ENCODE measurements at places on chromosomes 13 and 19.

GRCh38 chr13:51772781-51773180 is 31.2 kb downstream of the DHRS12 start:
- H3K4me1 ChIP-seq: peaks cover 18% of the 10 kb centered on the region
- H3K27ac ChIP-seq: no peak overlapping the region
- no peak overlapping the region for H3K4me3 ChIP-seq
- H3K36me3 ChIP-seq: peaks cover 4% of the 10 kb centered on the region
- DNase-seq: no peak
- H3K27me3 ChIP-seq: no peaks in the 10 kb centered on the region

DNA sequence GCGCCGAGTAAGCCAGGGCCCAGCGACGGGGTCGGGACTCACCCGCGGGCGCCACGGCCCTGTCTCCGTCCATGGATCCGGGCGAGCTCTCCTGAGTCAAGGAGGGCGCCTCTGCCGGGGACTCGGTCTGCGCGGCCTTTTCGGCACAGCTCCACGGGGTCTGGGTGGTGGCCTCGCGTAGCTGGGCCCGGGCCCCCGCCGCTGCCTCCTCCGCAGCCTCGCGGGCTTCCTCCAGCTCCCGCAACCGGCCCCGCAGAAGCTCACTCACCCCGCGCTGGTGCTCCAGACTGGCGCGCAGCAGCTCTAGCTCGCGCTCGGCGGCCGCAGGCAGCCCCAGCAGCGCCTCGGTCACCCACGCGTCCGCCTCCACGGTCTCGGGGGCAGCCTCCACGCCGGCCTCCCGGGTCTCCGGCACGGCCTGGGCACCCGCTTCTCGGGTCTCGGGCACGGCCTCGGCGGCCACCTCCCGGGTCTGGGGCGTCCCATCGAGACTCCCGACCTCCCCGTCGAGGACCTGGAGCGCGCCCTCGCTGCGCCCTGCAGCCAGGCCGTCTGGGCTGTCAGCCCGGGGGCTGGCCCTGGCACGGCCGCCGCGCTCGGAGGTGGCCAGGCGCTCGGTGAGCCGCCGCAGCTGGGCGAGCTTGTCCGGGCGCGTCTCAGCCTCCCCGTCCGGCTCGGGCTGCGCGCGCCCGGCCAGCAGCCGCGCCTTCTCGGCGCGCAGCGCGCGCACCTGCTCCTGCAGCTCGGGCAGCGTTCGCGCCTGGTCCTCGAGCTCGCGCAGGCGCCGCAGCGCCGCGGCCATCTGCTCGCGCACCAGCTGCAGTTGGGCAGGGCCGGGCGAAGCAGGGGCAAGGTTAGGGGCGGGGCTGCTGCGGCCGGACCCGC is 8.4 kb downstream of the KANK3 start:
- H3K4me1 ChIP-seq: peaks cover 26% of the 10 kb centered on the region
- H3K27me3 ChIP-seq: peaks cover 38% of the 10 kb centered on the region
- peak overlapping the region; percentile 33 for H3K4me3 ChIP-seq
- DNase-seq: no peak
- no peak overlapping the region for H3K27ac ChIP-seq

DNA sequence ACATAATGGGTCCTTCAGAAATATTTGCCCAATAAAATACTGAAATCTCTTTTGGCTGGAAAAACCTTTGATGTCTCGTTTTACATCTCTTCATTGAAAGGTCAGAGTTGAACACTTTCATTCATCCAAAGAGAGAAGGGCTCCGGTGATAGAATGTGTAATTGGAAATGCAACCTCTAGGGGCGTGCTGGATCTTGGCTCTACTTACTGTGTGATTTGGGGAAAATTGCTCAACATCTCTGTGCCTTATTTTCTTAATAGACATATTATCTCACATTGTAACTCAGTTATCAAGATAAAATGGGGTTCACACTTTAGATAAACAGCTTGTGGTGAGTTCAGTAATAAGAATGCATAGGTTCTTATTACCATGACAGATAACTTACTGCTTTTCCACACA is 1444.1 kb downstream of the SLITRK5 start:
- H3K27ac ChIP-seq: no peak overlapping the region
- H3K27me3 ChIP-seq: no peaks in the 10 kb centered on the region
- no peaks in the 10 kb centered on the region for H3K4me1 ChIP-seq
- DNase-seq: no peak

GRCh38 chr13:103229674-103230073 is 163.5 kb upstream of the SLC10A2 start:
- no peak overlapping the region for H3K27ac ChIP-seq
- no peak overlapping the region for H3K4me3 ChIP-seq
- DNase-seq: no peak
- H3K27me3 ChIP-seq: no peaks in the 10 kb centered on the region
- no peaks in the 10 kb centered on the region for H3K4me1 ChIP-seq

DNA sequence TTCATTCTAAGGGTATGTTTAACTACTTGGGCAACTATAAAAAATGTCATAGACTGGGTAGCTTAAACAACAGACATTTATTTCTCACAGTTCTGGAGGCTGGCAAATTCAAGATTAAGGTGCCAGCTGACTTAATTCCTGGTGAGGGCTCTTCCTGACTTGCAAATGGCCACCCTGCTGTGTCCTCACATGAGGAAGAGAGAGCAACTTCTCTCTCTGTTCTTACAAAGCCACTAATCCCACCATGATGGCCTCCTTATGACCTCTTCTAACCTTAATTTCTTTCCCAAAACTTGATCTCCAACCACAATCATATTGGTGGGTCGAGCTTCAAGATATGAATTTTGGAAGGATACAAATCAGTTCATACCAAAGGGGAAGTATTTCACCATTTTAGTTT is 399.0 kb downstream of the DCT start:
- no peaks in the 10 kb centered on the region for H3K36me3 ChIP-seq
- no peak overlapping the region for H3K27ac ChIP-seq
- DNase-seq: no peak

Measured in sigmoid colon (tissue), 7 donors.